ENCODE measurements at places on chromosomes 3 and 15. TPM values are rescaled to one million over a fixed set of nuclear protein-coding genes. Genes with fewer than 3 reads are reported as not detected.

- no peaks in the 10 kb centered on the region for H3K27me3 ChIP-seq
- H3K36me3 ChIP-seq = peaks cover 33% of the 10 kb centered on the region
- no peak overlapping the region for H3K27ac ChIP-seq
- peaks cover 80% of the 10 kb centered on the region for H3K4me1 ChIP-seq
- no peak overlapping the region for H3K4me3 ChIP-seq
- DNase-seq = no peak
These were observed 406.8 kb downstream of the SHQ1 start for GRCh38 chr3:72441284-72441994.

DNA sequence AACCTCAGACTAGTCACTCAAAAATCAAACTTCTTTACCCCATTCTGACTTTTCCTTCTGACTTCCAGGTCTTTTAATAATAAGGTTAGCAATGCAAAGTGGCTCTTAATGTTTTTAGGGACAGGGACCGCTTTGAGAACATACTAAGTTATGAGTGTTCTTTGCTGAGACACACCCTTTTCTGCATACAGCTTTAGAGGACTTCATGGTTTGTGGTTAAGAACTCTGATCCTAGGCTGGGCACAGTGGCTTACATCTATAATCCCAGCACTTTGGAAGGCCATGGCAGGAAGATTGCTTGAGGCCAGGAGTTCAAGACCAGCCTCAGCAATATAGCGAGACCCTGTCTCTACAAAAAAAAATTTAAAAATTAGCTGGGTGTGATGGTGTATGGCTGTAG is 85.8 kb upstream of the CACNA2D3 start:
- H3K4me1 ChIP-seq = no peaks in the 10 kb centered on the region
- no peak overlapping the region for H3K27ac ChIP-seq
- no peaks in the 10 kb centered on the region for H3K36me3 ChIP-seq
- DNase-seq = no peak
- no peak overlapping the region for H3K4me3 ChIP-seq

DNA sequence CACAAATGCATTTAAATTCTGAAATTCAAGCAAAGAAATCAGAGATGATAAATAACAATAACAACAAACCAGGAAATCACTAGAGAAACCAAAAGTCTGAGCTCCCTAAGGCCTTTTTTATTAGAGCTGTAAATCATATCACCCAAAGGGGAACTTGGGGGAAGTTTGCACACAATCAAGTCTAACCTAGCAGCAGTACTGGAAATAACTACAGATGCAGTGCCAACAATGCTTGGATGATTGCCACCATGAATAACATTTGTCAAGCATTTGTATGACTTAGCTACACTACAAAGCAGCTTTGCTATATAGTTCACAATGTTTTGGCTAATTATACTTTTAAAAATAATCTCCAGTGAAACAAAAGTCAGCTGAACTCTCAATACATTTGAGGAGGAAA is 27.8 kb downstream of the SHQ1 start:
- no peak for DNase-seq
- H3K4me1 ChIP-seq = peaks cover 5% of the 10 kb centered on the region
- H3K4me3 ChIP-seq = no peak overlapping the region
- peaks cover 7% of the 10 kb centered on the region for H3K36me3 ChIP-seq

GRCh38 chr3:165642761-165643420 is 194.3 kb downstream of the BCHE start:
- H3K4me1 ChIP-seq = peaks cover 23% of the 10 kb centered on the region
- H3K4me3 ChIP-seq = peak overlapping the region; percentile 39
- peak; percentile 90 for DNase-seq
- no peaks in the 10 kb centered on the region for H3K27me3 ChIP-seq
- peak overlapping the region; percentile 93 for H3K27ac ChIP-seq

GRCh38 chr15:87569581-87569980 is 687.0 kb downstream of the NTRK3 start:
- no peaks in the 10 kb centered on the region for H3K27me3 ChIP-seq
- no peaks in the 10 kb centered on the region for H3K36me3 ChIP-seq
- no peak overlapping the region for H3K27ac ChIP-seq
- no peak overlapping the region for H3K4me3 ChIP-seq
- H3K4me1 ChIP-seq = peaks cover 1% of the 10 kb centered on the region

Gene TMEM40
- 2.4 TPM for total RNA-seq

Gene GOLGA8N
- 9.2 TPM for total RNA-seq

Gene ARPP21
- 3.5 TPM for total RNA-seq

Gene THBS1
- 849 TPM for total RNA-seq

Gene C3orf52
- total RNA-seq = 1.0 TPM

DNA sequence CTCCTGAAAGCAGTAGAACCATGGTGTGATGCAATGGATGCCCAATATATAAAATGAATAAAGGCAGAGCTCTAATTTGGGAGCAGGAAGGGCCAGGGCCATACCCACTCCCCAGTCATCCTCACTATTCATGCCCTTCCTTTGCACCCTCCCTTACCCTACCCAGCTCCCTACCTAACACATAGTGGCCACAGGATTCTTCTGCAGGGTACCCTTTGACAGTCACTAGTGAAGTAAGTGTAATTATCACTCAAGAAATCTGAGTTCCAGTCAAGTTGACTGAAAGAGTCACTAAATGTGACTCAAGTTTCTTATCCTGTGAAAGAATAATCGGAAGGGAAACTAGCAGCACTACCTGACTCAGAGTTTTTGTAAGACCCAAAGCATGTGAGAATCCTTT is 69.2 kb downstream of the RASA2 start:
- H3K36me3 ChIP-seq = peaks cover 9% of the 10 kb centered on the region
- no peak for DNase-seq
- no peak overlapping the region for H3K27ac ChIP-seq
- no peaks in the 10 kb centered on the region for H3K27me3 ChIP-seq
- no peak overlapping the region for H3K4me3 ChIP-seq

- H3K36me3 ChIP-seq = peaks cover 9% of the 10 kb centered on the region
- H3K27ac ChIP-seq = peak overlapping the region; percentile 84
- H3K27me3 ChIP-seq = no peaks in the 10 kb centered on the region
- H3K4me1 ChIP-seq = peaks cover 64% of the 10 kb centered on the region
These were observed 36.2 kb downstream of the EHD4 start for GRCh38 chr15:41936155-41936554.
